Stimulated activated CD8-positive, alpha-beta memory T cell treated with anti-CD3 and anti-CD28 coated beads, Interleukin-4, amount 100 ng/mL, for 1 hour (primary cell): ENCODE measurements at places on chromosomes 6 and 20.

- no peak for DNase-seq
Measured at GRCh38 chr20:23282546-23282945, 68.0 kb upstream of the NXT1 start.

DNA sequence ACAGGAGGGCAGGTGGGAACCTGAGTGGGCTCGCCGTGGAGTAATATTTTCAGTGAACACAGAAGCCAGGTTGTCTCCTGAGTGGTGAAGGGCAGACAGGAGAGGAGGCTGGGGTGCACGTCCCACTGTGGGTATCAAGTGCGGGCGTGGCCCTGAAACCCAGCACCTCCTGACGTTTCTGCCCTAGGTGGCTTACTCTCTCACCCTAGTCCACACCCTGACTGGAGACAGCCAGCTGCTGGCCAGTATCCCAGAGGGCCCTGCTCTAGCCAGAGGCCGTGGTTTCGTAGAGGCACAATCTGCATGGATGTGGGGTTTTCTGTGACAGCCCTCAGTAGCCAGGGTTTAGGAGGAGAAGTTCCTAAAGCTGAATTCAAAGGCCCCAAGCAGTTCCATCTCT lies 86.7 kb downstream of the TRERF1 start:
- no peak for DNase-seq

- no peak for DNase-seq
Measured at GRCh38 chr20:51495921-51496545, 46.5 kb downstream of the NFATC2 start.

GRCh38 chr6:170360476-170360875 lies 53.9 kb downstream of the FAM120B start:
- DNase-seq: no peak

DNA sequence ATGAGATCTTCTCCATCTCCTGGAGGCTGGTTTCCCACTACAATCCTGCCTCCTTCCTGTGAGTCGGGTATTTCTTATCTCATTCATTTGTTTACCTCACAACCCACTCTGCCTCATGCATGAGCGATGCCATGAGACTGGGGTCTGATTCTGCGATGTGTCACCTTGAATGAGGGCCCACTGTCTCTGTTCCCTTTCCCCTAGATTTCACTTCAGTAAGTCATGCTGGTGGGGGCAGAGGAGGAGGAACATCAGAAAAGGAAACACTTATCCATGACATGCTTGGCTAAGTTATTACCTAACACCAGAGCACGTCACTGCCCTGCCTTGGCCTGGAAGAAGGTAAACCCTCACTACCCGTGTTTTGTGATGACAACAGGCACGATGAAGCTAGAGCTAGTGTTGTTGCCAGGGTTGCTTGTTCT lies 337.4 kb upstream of the PRDM1 start:
- no peak for DNase-seq
